ENCODE measurements at places on chromosomes 1 and 21.

DNA sequence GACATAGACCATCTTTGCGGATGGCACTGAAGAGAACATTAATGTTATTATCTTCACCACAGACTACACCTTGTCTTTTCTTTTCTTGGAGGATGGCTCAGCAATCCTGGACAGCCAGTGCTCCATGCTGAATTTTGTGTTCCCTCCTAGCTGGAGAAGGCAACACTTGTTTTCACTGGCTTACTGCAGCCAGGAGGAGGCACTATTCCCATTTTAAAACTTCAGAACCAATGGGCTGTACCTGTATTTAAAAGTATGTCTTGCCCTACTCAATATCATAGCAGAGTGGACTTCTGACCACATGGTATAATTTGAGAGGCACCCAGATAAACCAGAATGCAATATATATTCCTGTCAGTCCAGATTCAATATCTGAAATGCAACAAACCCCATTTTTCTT lies 53.3 kb upstream of the POGK start:
- no peak for DNase-seq

GRCh38 chr1:226650236-226650841 lies 88.7 kb downstream of the ITPKB start:
- no peak for DNase-seq

DNA sequence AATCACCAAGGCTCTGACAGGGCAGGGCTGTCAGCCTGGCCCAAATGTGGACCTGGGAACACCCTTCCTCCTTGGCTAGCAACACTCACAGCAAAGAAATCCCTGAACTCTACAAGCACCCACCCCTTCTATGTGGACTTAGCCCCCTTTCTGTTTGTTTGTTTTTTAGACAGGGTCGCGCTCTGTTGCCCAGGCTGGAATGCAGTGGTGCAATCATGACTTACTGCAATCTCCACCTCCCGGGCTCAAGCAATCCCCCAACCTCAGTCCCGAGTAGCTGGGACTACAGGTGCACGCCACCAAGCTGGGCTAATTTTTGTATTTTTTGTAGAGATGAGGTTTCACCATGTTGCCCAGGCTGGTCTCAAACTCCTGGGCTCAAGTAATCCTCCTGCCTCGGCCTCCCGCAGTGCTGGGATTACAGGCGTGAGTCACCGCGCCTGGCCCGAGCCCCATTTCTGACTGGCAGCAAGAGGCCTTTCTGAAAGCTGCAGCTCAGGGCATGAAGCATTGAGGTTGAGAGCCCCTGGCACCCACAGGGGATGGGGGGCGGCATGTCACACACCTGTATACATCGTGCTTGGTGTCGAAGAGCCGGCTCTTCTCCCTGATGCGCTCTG lies 16.2 kb downstream of the RIPK4 start:
- DNase-seq: no peak

- no peak for DNase-seq
Measured at GRCh38 chr1:32466761-32467160, 1.9 kb downstream of the ZBTB8B start.

DNA sequence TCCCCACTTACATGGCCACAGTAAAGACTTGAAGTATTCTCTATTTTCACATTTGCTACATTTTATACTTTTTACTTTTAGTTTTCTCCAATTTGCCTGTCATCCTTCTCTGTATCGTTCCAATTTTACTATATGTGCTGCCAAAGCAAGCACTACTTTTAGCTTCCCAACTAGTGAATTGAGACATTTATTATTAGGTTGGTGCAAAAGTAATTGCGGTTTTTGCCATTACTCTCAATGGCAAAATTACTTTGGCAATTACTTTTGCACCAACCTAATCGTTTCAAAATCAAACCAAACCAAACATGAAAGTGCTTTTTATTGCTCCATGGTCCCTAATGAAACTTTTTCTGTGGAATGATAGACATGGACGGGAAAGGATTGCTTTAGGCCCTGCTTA lies 56.6 kb upstream of the ATF3 start:
- DNase-seq: no peak

DNA sequence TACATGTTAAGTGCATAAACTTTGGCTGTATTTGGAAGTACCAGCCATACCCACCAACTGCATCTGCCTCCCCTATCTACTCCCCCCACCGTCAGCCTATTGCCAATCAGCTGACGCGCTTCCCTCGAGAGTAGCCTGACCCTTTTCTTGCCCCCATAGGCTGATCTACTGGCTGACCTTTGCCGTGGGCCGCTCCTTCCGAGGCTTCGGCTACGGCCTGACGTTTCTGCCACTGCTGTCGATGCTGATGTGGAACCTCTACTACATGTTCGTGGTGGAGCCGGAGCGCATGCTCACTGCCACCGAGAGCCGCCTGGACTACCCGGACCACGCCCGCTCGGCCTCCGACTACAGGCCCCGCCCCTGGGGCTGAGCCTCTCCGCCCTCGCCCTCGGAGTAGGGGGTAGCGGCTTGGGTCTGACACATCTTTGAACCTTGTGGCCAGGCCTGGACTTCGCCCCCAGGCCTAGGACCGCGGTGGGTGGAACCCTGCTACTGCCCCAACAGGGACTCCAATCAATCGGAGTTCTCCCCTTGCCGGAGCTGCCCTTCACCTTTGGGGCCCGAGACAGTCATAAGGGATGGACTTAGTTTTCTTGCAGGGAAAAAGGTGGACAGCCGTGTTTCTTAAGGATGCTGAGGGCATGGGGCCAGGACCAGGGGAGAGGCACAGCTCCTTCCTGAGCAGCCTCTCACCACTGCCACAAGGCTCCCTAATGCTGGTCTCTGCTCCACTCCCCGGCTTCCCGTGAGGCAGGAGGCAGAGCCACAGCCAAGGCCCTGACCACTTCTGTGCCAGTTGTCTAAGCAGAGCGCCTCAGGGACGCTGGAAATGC lies 4.0 kb downstream of the GLMP start:
- no peak for DNase-seq

GRCh38 chr1:216531263-216532239 lies 108.3 kb upstream of the USH2A start:
- no peak for DNase-seq

DNA sequence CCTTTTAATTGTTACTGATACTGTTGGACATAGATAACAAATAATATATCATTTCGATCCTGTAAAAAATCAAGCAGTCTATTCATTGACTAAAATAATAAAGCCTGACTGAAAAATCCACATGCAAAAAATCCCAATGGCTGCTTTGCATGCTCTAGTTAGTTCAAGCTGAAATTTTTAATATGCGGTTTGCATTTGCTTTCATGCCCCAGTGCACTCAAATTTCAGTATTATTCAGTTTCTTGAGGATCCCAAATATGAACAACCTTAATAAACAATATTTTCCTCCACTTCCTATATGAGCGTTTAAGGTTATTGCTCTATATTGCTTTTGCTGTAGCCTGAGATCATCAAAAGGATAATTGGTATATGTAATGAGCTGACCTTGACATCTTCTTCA lies 75.1 kb upstream of the DPH5 start:
- DNase-seq: no peak

- DNase-seq: no peak
Measured at GRCh38 chr21:32876426-32876825, 104.9 kb upstream of the PAXBP1 start.

DNA sequence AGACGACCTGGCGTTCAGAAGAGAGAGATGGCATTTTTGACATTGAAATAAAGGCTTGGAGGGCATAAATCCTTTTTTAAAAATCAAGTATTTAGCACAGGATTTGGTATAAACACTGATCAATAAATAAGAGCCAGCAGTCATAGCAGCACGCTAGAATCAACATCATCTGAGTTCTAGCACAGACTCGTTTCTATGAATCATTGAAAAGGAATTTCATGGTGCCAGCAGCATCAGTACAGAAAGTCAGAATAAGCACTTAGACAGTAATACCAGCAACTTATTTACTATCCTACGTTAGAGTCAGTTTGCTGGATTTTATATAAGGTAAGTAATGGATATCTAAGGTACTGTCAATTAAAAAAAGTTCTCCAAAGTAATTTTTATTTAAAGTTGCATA lies 119.3 kb downstream of the HLCS start:
- no peak for DNase-seq

DNA sequence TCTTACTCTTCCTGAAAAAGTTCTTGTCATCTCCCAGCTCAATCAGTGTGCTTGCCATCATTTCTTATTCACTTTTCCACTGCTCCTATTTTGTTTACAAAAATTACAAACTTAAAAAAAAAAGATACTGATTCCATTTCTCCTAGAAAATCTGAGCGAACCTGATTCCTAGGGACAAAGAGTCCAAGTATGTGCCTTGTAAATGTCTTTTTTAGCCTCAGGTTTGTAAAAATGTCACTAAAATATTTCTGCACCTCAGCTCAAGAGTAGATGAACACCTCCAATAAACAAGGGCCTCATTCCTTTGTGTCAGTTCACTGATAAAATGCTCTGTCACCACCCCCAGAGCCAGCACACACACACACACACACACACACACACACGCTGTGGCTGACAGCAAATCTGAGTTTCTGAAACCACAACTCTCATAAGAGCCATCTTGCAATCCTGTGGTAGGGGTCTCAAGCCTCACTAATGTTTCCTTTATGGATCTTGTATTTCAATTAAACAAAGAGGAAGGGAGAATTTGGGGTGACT lies 299.2 kb downstream of the PBX1 start:
- DNase-seq: no peak

- DNase-seq: no peak
Measured at GRCh38 chr1:212291505-212292134, 6.4 kb downstream of the PPP2R5A start.

Measured in NK-92 treated with Interleukin-12 subunit alpha and Interleukin-12 subunit beta, amount 100 ng/mL, for 24 hours (cell line).